Activated T-helper 9 cell treated with anti-CD3 and anti-CD28 coated beads, Interleukin-2, amount 50 U/mL, for 16 hours (primary cell): ENCODE measurements at places on chromosomes 16 and 17.

- DNase-seq: no peak
Measured at GRCh38 chr17:46862949-46863348, 11.6 kb downstream of the WNT9B start.

GRCh38 chr16:11218604-11218962 lies 37.4 kb downstream of the SOCS1 start:
- DNase-seq: no peak

DNA sequence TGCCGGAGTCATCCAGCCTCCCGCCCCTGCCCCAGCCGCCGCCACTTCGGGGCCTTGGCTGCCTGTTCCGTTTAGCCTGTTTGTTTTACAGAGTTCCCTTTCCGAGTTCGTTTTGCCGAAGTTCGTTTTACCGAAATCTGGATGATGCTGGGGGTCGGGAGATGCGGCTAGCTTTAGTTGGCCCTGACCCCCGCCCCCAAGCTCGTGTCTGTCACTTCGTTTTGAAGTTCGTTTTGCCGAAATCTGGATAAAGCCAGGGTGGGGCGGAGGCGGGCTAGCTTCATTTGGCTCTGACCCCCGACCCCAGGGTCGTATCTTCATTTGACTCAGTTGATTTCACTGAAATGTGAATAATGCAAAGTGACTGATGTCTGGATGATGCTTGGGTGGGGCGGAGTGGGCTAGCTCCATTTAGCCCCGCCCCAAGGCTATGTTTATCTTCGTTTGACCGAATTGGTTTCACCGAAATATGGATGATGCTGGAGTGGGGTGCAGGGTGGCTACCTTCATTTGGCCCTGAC lies 591 bp downstream of the PSMD7 start:
- peak; percentile 8 for DNase-seq

DNA sequence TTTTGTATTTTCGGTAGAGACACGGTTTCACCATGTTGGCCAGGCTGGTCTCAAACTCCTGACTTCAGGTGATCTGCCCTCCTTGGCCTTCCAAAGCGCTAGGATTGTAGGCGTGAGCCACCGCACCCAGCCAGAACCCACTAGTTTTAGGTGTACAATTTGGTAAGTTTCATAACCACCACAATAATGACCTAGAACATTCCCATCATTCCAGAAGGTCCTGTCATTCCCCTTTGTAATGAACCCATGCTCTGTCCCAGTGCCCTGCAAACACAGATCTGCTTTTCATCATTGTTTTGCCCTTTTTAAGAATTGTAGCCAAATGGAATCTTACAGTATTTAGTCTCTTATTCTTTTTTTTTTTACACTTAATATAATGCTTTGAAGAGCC lies 35.6 kb upstream of the IRF8 start:
- DNase-seq: no peak

DNA sequence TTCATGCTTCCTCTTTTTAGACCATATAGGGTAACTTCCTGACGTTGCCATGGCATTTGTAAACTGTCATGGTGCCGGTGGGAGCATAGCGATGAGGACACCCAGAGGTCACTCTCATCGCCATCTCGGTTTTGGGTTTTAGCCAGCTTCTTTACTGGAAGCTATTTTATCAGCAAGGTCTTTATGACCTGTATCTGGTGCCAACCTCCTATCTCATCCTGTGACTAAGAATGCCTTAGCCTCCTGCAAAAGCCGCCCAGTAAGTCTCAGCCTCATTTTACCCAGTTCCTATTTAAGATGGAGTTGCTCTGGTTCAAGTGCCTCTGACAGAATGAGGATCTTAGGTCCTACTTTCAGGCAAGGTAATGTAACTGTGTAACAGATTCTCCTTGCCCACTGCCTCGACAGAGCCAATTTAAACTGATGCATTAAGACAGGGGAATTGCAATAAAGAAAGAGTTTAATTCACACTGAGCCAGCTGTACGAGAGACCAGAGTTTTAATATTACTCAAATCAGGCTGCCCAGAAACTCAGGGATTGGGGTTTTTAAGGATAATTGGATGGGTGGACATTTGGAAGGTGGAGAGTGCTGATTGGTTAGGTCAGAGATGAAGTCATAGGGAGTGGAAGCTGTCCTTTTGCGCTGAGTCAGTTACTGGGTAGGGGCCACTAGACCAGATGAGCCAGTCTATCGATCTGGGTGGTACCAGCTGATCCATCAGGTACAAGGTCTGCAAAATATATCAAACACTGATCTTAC lies 59.9 kb upstream of the ATF7IP2 start:
- DNase-seq: no peak

DNA sequence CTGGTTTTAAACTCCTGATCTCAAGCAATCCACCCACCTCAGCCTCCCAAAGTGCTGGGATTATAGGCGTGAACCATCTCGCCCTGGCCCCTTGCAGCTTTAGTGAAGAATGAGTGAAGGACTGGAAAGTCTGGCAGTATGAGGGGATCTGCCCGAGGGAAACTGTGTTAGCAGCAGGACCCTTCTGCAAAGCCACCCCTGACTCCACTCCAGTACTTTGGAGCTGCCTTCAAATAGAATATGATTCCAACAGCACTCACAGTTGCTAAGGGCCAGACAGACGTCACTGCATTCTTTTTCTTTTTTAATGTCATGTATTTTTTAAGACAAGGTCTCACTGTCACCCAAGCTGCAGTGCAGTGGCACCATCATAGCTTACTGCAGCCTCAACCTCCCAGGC lies 52.3 kb downstream of the KPNA2 start:
- no peak for DNase-seq

DNA sequence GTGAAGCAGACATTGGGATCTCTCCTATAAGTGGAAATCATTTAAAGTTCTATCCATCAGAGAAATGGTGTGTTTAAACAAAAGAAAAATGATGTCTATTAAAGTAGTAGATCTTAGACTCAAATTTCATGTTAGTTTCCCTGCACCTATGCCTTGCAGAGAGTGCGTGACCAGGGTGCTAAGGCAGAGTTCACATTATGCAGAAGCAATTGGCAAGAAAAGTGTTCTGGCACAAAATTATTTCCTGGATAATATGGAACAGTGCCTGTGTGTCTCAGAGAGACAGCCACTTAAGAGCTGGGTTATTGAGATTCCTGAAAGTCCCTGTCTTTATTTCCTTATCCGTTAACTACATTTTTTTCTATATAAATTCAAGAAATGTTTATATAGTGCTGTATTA lies 457.0 kb downstream of the CDH8 start:
- no peak for DNase-seq

DNA sequence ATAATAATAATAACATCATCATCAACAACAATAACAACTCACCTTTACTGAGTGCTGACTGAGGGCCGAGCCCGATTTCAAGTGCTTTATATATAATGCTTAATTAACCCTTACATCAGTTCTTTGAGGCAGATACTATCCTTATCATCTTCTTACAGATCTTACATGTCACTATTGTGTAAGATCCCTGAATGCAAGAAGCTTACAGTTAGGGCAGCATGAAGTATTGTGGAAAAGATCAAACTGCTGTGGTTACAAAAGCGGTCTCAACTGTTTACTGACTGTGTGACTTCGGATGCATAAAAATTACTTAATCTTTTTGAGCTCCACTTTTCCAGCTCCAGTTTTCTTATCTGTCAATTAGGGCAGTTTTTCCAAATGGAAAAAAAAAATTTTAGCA lies 3.3 kb downstream of the VAT1 start:
- DNase-seq: no peak

GRCh38 chr16:87778476-87778829 lies 12.7 kb upstream of the KLHDC4 start:
- DNase-seq: no peak

GRCh38 chr17:28912281-28912937 lies 9.5 kb upstream of the DHRS13 start:
- DNase-seq: no peak

GRCh38 chr17:27945333-27945616 lies 52.1 kb upstream of the LYRM9 start:
- DNase-seq: no peak

- DNase-seq: no peak
Measured at GRCh38 chr16:80924372-80924978, 82.2 kb downstream of the CMC2 start.

DNA sequence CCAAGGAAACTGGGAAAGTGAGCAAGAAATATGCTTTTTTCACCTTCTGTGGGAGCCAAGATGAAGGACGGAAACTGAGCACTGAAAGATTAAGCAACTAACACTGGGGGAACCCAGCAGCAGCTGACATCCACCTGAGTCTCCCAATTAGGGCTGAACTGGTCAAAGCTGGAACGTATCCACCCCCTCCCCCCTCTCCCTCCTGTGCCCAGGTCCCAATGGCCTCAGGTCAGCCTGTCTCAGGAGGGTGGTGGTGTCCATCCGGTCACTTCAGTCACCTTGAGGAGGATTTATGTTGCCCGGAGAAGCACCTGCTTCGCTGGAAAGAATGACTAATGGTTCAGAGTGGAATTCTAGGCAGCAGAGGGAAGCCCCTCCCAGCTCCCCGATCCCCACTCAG lies 10.0 kb downstream of the PEMT start:
- no peak for DNase-seq
